NT2/D1 (cell line): ENCODE measurements at places on chromosomes 1 and 21.

DNA sequence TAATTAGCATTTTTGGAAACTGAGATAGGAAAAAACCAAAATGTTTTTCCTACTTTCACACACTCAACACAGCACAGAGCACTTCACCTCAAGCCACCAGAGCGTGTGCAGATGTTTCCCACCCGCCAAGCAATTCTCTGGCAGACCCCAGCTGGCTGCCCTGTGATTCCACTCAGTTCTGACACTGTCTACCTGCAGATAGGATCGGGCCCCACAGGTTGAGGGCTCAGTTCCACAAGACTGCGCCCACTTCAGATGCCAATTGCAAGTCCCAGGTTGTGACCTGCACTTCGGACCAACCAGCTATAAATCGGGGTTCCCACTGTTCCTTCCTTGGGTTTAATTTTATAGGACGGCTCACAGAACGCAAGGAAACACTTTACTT is 9.9 kb downstream of the KIAA1614 start:
- no peak for DNase-seq

DNA sequence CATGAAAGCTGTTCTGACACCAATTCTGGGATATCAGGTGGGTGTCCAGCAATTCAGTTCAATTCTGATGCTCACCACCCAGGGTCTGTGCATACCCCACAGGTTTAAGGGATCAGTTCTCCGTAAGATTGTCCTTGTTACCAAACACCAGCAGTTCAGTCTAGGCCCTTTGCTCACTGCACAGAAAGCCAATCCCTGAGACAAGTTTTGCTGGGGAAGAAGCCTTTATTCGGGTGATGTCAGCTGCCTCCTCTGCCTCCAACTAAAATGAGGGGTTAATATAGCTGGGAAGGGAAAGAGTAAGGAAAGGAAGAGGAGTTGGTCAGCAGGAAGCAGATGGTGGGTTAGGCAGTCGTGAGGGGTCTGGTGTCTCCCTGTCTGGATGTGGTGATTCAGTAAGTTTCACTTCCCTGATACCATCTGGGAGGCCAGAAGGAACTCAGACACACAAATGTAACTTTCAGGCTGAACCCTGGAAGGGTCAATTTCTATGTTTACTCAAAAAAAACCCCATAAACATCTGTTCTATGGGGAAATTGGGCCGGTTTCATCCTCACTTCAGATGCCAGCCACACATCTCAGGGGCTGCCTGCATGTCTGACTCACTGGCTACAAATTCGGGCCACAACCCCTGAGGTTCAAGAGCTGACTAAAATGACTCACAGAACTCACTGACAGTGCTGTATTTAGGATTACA is 83.3 kb upstream of the PGBD5 start:
- no peak for DNase-seq

DNA sequence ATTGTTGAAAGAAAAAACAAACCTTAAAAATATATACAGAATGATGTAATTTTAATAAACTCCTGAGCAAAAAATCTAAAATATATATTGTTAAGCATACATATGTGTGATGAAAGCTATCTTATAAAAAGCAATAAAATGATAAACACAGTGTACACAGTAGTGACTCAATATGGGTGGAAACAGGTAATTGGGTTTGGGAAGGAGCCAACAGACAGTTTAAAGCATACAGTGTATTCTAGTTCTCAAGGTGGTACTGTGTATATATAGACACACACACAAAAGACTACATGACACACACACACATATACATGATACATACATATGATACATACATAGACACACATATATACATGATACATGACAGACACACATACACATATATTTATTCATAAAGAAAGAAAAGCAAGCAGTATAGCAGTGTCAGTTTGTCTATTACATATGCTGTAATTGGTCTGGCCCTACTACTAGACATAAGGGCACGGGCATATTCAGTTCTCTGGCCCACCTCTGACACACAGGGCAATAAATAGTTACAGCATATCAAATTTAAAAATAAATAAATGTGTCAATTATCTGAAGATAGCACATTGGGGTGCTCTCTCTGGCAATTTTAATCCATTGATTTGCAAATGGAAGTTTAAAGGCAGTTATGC is 330.2 kb downstream of the S1PR1 start:
- no peak for DNase-seq

DNA sequence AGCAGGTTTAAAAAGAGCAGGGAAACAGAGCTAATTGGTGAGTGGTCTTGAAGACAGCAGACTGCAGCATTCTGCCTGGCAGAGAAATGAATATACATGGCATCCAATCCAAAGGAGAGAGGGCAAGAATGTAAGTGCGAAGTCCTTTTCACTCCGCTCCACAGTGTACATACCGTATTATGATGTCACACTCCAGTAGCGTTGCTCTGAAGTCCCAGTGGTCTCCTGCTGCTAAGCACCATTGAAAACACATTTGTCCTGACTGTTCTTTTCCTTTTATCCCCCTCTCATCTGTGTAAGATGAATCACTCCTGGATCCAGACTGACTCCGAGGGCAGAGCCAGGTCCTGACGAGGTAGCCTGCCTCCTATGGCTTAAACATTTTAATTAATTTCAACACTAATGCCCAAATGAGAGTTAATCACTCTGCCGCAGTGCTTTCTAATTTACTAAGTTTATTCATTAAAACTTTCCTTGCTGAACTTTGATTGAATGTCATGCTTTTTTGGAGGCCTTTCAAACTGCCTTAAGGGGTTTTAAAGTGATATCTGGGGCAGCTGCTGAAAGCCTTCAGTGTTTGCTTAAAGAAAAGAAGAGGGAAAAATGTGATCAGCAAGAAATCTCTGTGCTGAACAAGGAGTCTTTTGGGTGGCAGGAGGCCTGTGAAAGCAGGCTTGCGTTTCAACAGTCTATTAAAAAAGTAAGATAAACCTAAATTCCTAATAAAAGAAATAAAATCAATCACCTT is 227.2 kb downstream of the ATG4C start:
- DNase-seq: no peak

- no peak for DNase-seq
These were observed 48.8 kb downstream of the PIK3CD start for GRCh38 chr1:9700340-9700739.

GRCh38 chr1:16903458-16903796 is 7.6 kb downstream of the RNU1-2 start:
- no peak for DNase-seq

- DNase-seq: no peak
These were observed 6.3 kb downstream of the EXTL1 start for GRCh38 chr1:26027716-26028489.

- no peak for DNase-seq
These were observed 13.5 kb downstream of the LRRN2 start for GRCh38 chr1:204672069-204672468.

DNA sequence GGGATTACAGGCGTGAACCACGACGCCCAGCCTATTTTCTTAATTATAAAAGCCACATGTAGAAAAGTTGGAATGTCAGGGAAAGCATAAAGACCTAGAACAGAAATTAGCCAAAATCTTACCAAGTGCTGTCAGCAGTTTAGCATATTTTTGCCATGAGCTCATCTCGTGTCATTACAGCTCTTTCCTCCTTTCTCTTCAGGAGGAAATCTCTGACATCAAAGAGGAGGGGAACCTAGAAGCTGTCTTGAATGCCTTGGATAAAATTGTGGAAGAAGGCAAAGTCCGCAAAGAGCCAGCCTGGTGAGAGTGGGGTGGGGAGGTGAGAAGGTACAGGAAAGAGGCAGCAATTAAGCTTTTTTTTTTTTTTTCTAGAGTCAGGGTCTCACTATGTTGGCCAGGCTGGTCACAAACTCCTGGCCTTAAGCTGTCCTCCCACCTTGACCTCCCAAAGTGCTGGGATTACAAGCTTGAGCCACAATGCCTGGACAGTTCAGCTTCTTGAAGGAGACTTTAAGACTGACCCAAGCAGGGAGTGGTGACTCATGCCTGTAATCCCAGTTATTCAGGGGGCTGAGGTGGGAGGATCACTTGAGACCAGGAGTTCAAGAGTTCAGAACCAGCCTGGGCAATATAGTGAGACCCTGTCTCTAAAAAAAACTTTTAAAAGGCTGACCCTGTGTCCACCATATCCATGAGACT is 8.4 kb upstream of the BGLAP start:
- DNase-seq: no peak

- no peak for DNase-seq
These were observed 15.8 kb upstream of the BACE2 start for GRCh38 chr21:41152147-41152546.

DNA sequence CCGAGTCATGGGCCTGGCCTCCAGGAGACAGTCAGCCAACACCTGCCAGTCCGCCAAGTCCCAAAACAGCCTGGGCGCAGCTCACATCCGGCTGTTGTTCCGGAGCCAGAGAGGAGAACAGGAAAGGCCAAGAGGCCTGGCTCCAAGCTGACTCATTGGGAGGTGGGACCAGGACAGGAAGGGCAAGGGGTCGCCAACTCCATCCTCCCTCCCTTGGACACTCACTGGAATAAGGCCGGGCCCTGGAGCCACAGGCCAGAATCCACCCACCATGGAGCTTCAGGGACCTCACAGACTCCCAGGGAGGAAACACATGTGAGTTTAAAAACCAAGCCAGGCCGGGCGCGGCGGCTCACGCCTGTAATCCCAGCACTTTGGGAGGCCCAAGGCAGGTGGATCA is 25.1 kb upstream of the CLIC4 start:
- DNase-seq: no peak

- DNase-seq: no peak
These were observed 543.6 kb upstream of the B3GALT2 start for GRCh38 chr1:193730017-193730416.

GRCh38 chr1:159958719-159959380 is 4.8 kb upstream of the SLAMF9 start:
- DNase-seq: no peak

- DNase-seq: no peak
These were observed 6.0 kb downstream of the LSS start for GRCh38 chr21:46222436-46223116.

DNA sequence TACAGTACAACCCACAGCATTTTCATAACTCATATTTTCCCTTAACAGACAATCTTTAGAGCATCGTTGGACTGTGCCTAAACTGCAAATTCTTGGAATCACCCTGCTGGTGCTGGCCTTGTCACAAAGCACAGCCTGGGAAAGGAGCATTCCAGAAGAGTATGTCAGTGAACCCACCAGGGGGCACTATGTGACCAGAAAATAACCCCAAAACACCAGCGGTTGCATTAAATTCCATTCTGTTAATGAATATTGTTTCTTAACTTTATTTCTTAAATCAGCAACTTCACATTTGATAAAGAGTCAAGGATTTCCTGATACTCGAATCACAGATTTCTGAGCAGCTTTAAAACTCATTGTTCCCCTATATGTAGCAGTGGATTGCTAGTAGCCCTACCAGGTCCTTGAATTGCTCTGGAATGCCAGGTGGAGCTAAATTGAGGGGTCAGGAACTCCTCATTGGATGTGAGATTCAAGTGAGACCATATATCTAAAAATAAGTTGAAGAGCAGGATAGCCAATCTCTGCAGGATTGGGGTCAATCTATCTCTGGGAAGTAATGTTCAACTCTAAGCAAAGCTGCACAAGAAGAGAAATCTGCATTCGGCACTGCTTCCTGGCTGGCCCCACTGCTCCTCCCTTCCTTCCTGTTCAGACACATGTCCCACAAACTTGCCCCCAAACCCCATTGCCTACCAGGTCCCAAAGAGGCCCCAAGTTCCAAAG is 12.7 kb upstream of the RAB4A start:
- peak; percentile 73 for DNase-seq
